Lung microvascular endothelial cell (primary cell): ENCODE measurements at places on chromosomes 12 and 14. TPM values are rescaled to one million over a fixed set of nuclear protein-coding genes. Genes with fewer than 3 reads are reported as not detected.

Gene NUP37
- 13.3 and 20.5 TPM in 2 replicates for total RNA-seq

Gene LRRC10
- total RNA-seq = not detected in 2 replicates

Gene TEX52
- total RNA-seq = not detected in 2 replicates

Gene KLRB1
- not detected in 2 replicates for total RNA-seq

Gene DPY19L2
- 0.40 and 0.65 TPM in 2 replicates for total RNA-seq

Gene LDHB
- total RNA-seq = 128 and 278 TPM in 2 replicates

Gene RASAL1
- total RNA-seq = not detected in 2 replicates

Gene BEGAIN
- total RNA-seq = 0.20 TPM in 1 of 2 replicates, not detected in the other

Gene ZFC3H1
- 9.4 and 14.3 TPM in 2 replicates for total RNA-seq

Gene SOAT2
- total RNA-seq = not detected in 2 replicates

Gene KCNK13
- not detected in 2 replicates for total RNA-seq

Gene SOX5
- total RNA-seq = under 0.01 TPM in 1 of 2 replicates, not detected in the other

Gene LRP6
- total RNA-seq = 30.7 and 55.0 TPM in 2 replicates

Gene RNASE1
- total RNA-seq = 4.6 and 14.6 TPM in 2 replicates

Gene NKX2-1
- total RNA-seq = under 0.01 TPM in 1 of 2 replicates, not detected in the other

Gene ARHGAP9
- under 0.01 TPM in 1 of 2 replicates, not detected in the other for total RNA-seq

Gene HPD
- not detected in 2 replicates for total RNA-seq

Gene OR4K14
- not detected in 2 replicates for total RNA-seq

Gene METTL3
- total RNA-seq = 34.4 and 66.9 TPM in 2 replicates
